ENCODE measurements at places on chromosomes 12 and 14. TPM values are rescaled to one million over a fixed set of nuclear protein-coding genes. Genes with fewer than 3 reads are reported as not detected.

Gene TSPAN19
- not detected for total RNA-seq

Gene CLEC4C
- total RNA-seq = not detected

GRCh38 chr12:79764641-79765040 lies 73.9 kb upstream of the PAWR start:
- no peak for DNase-seq

GRCh38 chr12:126883697-126884096 lies 1383.3 kb upstream of the TMEM132C start:
- no peak for DNase-seq

DNA sequence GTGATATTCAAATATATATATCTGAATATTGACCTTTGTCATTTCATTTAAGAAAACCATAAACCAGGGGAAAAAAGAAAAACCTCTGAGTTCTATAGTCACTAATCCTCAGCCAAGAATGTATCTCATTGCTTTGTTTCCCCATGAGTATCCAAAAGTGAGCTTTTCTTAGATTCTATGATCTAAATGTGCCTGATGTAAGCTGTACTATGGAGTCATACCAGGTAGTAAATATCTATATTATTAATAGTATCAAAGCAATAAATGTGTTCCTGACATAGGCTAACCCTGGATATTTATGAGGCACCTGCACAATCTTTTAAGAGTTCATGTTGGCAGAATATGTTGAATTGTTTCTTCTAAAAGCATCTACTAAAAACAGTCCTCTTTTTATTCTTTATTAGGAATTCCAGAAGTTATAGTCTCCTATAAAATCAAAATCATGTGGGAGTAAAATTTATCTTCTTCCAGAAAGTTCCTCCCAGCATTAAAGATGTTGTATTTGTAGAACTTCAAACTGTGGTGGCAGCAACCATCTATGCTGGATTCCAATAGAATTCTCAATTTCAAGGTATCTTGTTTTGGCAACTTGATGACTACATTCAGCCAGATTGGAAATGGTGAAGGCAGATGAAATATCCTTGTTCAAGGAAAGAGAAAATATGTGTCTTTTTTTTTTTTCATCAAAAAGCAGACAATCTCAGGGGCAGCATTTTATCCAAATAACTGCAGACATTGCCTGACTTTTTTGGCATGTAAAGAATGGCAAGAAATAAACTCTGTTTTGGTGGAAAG lies 139.7 kb upstream of the RASSF8 start:
- no peak for DNase-seq

DNA sequence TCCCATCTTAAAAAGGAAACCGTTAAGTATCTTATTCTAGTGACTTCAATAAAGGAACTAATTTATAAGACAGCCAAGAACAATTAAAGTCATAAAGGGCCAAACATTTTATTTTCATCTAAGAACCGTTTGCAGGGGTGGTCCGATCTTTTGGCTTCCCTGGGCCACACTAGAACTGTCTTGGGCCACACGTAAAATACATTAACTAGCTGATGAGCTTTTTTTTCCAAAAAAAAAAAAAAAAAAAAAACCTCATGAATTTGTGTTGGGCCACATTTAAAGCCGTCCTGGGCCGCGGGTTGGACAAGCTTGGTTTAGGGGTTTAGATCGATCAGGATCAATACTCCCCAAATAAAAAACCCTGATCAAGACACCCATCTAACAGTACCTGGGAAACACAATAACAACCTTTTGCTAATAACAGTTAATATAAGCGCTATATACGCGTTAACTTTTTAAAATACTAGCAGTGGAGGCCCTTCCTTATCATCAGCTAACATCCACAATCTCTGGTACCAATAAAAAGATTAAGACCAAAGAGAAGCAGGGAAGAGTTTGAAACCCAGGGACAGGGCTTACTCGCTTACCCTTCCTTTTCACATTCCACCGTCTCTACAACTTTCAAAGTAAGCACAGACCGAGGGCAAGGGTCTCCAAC lies 1.1 kb downstream of the NAP1L1 start:
- no peak for DNase-seq

- DNase-seq = peak; percentile 76
Observed at GRCh38 chr14:104680806-104681688, 8.4 kb upstream of the INF2 start.

DNA sequence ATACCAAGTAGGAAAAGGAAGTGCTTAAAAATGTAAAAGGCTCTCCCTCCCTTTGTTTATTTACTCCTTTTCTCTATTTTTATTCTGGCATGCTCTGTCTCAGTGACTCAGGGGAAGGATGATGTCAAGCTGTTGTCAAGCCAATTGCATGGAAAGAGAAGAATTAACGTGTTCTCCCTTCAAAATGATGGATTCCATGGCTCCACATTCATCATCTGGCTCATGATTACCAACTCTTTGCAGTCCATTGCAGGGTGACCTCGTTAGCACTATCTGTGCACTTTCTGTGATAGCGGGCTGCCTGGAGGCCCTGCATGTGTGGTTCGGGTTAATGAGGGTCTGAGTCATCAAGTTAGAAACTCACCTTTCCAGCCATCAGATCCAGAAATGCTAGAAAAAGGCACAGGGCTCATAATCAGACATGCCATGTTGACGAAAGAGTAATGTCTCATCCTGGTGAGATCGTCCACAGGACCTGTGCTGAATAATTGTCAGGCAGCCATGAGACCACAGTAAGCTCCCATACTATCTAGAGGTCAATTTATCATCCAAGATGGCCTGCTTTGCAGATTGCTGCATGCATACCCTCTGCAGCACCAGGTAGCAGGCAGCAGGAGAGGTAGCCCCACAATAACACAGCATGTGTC lies 79.2 kb upstream of the BTG1 start:
- peak; percentile 73 for DNase-seq

Data from hepatocyte (in vitro differentiated cells).